ENCODE measurements at places on chromosomes 3 and 15.

- no peak for DNase-seq
Measured at GRCh38 chr3:156974931-156975330, 148.8 kb downstream of the LEKR1 start.

- DNase-seq, result no peak
Measured at GRCh38 chr15:77094397-77095030, 23.6 kb upstream of the TSPAN3 start.

DNA sequence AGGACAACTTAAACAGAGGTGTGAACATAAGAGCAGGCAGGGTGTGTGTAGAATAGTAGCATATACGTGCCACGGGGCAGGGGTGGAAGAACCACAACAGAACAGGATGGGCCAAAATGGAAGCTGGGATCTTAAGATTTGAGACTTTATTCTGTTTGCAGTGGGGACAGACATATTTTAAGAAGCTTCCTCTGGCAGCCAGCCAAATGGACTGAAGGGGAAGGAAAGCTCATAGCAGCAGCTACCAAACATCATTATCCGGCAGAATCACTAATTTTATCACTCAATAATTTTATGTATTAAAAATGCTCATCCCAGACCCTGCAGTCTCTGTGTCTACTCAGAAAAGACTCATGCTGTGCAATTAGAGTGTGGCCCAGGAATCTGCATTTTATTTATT, 130.9 kb upstream of the CTDSPL start:
- DNase-seq, result no peak

GRCh38 chr15:52683580-52683979, 4.4 kb upstream of the ATOSA start:
- no peak for DNase-seq

DNA sequence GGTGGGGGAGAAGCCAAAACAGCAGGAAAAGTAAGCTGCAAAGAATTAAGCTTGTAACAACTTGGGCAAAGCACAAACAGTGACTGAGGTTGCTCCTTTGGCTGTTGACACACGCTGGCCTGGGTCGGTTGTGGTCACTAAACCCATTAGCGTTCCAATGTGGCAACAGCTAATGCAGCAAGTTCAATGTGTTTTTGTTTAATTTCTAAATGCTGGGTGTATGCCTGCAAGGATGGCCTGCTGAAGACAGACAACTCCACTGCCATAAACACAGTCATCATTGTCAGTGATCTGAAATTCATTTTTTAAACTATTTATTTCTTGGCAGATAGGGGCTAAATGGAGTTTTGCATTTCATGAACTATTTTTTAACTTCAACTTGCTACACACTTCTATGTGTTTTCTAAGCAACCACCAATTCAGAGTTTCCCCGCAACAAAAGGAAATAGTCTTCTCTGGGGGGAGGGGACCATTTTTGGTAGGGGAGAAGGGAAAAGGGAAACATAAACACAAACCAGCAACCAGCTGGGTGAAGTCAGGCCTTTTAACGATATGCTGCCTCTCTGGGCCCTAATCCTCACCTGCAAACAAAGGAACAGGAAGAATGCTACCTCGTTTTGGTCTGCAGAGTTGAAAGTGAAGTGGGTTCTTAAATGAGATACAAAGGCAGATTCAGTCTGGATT, 34.8 kb upstream of the WNT5A start:
- DNase-seq, result peak; percentile 19

DNA sequence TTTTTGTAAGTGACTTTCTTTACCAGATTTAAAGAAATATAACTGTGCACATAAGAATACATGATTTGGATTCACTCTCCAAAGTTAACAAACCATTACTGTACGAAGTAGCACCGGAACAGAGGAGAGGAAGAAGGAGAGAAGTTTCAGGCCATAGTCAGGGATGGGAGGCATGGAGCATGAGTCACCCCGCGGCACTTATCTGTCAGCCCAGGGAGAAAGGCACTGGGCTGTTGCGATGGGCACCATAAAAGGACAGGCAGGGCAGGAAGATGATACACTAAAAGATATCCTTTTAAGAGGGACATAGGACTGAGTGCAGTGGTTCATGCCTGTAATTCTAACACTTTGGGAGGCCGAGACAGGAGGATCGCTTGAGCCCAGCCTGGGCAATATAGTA, 37.0 kb downstream of the TTC23 start:
- DNase-seq, result peak; percentile 88

GRCh38 chr3:194003114-194004057, 132.6 kb upstream of the HES1 start:
- DNase-seq, result peak; percentile 94

DNA sequence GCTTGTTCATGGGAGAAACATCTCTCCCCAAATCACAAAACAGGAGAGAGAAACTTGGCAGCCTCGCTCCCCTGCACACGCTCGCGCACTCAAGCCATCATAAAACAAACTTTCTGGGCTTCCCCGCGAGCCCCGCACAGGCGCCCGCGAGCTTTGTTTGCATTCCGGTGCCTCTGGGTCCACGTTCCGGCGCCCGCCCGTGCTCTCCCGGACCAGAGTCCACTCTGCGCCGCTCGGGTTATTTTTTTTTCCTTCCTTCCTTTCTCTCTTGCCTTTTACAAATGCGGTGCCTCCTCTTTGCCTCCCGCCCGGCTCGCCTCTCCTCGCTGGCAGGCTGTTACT, 363 bp downstream of the MAGI1 start:
- no peak for DNase-seq

Measured in SJSA1 (cell line).